ENCODE measurements at places on chromosomes 1 and 21. TPM values are rescaled to one million over a fixed set of nuclear protein-coding genes. Genes with fewer than 3 reads are reported as not detected.

The ANXA9 gene
- total RNA-seq = not detected

The BACE2 gene
- 129 TPM for total RNA-seq

The FCRL1 gene
- total RNA-seq = 1.8 TPM

The KLHL17 gene
- total RNA-seq = 15.3 TPM

The SPRR4 gene
- total RNA-seq = not detected

DNA sequence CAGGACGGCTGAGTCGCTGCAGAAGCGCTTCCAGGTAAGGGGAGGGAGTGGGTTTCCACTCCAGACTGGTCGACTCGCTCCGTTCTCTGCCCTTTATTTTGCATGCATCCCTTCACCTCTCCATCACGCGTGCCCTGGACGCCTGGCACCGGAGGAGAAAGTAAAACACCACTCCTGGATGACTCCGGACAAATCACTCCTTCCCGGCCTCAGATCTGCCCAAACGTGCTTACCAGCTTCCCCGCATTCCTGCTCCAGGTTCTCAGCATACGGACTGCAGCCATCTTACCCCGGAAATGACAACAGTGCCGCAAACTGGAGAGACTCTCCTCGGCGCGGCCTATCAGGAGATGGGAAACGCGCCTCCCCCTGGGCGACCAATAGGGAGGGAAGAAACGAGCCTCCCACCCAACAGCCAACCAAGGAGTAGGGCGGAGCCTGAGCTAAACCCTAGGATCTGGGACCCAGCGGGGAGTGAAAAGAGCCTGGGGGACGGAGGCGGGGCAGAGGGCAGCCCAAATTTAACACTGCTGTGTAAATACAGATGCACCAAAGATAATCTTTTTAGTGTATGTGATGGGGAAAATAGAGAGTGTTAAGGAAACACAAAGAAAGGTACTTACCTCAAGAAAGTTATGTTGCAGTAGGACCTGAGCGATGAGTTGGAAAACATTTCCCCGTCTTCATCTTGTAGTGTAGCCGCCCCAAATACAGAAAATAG, at the start of gene DBT:
DBT (minus strand) TSS at position 298 of the 721 bp plus-strand sequence; CDS start at position 284, 14 bp downstream.
- peak; percentile 96 for DNase-seq

GRCh38 chr1:38788341-38789336, 70.9 kb downstream of the RRAGC start:
- no peak for DNase-seq

GRCh38 chr1:195082183-195082582, 1526.1 kb downstream of the KCNT2 start:
- no peak for DNase-seq

DNA sequence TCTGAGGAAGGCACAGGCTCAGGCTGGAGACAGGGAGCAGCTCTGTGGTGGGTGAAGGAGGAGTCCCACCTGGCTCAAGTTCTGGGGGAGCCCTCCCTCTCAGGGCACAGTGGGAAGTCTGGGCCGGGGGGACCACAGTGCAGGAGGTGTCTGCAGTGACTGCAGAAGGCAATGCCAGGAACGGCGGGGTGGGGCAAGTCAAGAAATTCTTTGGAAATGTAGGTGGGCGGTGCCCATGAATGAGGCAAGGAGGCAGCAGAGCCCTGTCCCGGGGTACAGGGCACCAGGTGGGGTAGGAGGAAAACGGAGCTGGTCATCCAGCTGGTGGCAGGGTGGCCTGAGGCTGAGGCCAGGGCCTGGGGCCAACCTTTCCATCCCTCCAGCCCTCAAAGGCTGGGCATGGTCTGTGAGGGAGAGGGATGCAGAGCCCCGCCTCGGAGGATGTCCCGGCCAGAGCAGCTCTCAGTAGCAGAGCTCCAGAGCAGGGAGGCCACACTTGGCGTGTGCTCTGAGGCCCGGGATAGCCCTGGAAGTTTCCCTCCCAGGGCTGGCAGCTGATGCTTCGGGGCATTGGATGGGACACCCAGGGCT, 4.7 kb downstream of the TFF3 start:
- no peak for DNase-seq

DNA sequence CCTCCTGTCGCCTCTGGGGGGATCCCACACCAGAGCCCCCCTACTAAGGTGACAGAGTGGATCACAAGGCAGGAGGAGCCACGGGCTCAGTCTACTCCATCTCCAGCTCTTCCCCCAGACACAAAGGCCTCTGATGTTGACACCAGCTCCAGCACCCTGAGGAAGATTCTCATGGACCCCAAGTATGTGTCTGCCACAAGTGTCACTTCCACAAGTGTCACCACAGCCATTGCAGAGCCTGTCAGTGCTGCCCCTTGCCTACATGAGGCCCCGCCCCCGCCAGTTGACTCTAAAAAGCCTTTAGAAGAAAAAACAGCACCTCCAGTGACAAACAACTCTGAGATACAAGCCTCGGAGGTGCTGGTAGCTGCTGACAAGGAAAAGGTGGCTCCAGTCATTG, 42.2 kb downstream of the ZBTB17 start:
- DNase-seq = no peak

GRCh38 chr1:244209955-244210354, 158.9 kb downstream of the ZBTB18 start:
- DNase-seq = no peak

GRCh38 chr1:12007204-12007603, 12.1 kb upstream of the MIIP start:
- DNase-seq = no peak

GRCh38 chr1:165063181-165063965, 293.1 kb downstream of the LMX1A start:
- DNase-seq = no peak

- DNase-seq = no peak
Observed at GRCh38 chr21:44637018-44637850, at the start of gene KRTAP10-10. Gene KRTAP10-10, plus strand, starts transcription at chr21:44637356. Its CDS starts 62 bp downstream, at chr21:44637418.

DNA sequence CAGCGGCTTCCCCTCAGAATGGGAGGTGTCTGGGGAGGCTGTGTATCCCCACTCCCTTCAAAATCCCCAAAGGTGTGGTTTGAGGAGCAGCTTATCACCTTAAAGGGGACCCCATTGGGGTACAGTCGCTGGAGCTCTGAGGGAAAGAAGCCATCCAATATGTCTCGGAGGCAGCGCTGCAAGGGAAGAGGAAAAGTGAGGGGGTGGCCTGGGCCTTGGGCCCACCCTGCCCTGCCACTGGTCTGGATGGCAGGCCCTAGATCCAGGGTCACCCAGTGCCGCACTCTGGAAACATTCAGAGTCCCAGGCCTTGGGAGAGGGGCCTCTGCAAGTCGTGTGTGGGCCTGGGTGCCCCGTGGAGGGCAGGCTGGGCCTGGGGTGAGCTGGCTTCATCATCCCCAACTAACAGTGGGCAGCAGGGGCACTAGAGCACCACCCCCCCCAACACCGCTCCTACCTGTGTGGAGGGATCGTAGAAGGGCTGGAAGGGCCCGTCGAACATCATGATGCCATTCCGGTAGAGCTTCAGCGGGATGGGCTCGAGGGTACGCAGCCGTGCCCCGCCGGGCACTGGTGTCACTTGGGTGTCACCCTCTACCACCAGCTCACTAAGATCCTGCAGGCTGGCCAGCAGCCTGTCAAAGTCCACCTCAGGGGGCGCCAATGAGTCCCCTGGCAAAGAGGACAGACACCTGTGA, 5.6 kb downstream of the SH3BGRL3 start:
- no peak for DNase-seq
